ENCODE measurements at places on chromosomes 1 and 21.

DNA sequence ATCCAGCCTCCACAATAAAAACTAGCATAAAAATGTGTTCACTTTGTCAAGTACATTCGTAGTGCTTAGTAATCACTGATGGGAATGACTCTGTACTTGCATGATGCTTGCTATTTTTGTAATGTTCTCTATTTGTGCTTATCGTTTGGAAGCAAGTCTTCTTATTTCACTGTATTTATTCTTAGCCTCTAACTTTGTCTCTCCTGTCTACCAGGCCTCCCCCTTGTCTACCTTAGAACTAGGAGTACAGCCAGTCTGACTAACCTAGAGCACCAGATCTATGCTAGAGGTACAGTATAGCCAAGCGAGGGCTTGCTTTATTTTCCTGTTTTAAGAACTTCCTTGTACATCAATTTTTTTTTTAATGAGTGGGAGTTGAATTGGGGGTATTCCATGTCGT is 108.2 kb downstream of the VPS13D start:
- no peak for DNase-seq

- DNase-seq, result no peak
Observed at GRCh38 chr1:163406772-163407171, 85.0 kb downstream of the NUF2 start.

DNA sequence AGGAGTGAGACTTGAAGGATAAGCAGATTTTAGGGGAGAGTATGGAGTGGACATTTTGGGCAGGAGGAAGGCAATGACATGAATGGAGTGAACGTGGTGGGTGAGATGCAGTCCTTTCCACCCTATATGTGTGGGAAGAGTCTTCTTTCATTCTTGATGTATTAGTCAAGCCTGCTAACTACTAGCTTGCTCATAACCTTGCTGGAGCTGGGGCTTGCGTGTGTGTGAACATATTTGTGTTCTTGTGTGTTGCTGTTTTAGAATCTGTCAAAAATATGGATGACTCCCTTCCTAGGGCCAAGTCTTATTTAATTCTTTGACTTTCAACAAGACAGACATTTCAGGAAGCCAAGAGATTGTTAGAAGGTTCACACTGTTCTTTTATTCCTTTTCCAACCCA is 132.7 kb downstream of the UCK2 start:
- DNase-seq, result no peak

DNA sequence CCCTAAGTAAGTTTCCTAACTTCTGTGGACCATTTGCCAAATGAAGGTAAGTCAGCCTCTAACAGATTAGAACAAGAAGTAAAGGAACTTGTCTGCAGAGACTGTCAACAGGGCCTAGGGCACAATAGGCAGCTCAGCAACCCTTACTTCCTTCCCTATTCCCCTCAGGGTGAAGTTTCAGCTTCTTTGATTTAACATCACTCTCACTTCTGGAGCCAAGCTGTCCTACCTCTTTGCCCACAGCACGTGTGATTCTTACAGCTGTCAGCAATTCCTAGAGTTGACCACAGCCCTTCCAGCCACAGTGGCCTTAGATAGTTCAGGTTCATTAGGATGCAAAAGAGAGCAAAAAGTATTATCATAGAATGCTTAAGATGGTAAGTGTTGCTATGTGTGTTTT is 7.6 kb upstream of the EIF4G3 start:
- DNase-seq, result no peak

DNA sequence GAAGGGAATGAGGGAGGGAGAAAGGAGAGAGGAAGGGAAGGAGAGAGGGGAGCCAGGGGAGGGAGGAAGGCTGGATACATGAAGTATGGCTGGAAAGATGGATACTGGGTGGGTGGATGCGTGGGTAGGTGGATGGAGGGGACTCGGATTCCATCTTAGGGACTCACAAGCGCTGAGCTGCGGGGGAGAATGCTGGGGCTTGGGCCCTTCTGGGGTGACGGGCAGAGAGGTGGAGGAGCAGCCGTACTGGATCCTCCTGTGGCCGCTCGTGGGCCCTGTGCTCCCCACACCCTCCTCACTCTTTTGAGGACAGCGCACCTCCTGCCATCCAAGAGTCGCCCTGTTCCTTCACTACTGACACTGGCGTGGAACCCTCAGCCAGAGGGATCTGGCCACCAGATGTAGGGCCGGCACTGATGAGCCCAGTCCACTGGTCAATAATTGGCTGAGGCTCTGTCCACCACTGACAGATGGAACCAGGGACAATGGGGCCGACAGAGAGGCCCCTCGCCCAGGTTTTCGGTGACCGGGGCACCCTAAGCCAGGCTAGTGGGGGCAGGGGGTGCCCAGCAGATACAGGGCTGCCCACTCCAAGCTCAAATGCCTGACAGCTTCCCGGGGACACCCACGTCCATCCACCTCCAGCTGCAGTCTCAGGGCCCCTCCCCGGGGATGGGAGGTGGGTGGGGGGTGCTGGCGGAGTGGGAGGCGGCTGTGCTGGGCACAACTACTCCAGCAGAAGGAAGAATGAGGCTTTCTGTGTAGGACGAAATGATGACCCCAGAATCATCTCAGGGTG is 4.4 kb upstream of the ACTRT2 start:
- DNase-seq, result no peak

DNA sequence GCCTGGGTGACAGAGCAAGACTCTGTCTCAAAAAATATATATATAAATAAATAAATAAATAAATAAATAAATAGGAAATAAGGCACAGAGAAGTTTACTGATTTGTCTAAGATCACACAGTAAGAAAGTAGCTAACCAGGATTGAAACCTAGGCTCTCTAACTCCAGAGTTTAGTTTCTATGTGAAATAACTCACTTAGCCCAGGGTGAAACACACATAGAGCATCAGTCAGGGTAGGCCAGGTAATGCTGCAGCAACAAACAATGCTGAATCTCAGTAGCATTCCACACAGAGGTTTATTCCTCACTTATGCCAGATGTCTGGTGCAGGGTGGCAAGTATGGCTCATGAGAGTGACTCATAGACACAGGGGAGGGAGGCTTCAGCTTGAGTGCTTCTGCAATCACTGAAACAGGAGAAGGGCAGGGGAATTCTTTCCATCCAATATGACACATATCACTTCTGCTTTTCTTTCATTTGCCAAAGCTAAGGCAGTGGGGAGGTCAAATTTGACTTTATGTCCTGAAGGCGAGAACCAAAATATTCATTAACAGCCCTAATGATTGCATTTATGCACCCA is 37.1 kb upstream of the KANK4 start:
- no peak for DNase-seq

DNA sequence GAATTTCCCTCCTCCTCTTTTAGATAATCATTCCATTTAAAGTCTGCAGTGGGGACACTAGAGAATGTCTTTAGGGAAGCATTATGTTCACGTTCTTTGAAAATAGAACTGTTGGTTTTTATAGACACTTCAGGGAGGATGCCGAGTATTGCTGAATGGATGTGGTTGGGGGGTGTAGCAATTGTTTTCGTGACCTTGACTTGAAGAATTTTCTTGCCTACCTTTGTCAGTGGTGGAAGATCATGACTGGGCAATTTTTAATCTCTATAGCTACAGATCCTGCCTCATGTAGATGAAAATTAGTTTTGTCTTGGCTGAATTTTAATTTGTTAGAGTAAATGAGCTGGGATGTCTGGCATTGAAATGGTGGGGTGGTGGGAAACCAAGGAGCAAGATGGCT is 3.8 kb downstream of the SMG7 start:
- DNase-seq, result no peak

DNA sequence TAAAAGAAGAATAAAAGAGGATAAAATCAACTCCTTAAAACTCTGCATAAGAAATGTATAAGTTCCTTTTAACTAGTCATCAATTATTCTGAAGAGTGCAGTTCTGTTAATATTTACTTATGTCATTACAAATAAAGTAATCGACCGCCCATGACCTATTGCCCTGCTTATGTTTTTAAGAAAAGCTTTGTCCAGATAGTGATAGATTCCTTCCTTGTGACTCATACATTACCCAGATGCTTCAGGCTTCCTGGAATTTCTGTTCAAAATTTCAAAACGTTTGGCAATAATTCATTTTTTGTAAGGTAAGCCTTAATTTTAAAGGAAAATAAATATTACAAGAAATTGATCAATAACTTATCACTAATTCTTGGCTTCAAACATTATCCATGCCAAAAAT is 918.2 kb upstream of the ADGRL2 start:
- no peak for DNase-seq

DNA sequence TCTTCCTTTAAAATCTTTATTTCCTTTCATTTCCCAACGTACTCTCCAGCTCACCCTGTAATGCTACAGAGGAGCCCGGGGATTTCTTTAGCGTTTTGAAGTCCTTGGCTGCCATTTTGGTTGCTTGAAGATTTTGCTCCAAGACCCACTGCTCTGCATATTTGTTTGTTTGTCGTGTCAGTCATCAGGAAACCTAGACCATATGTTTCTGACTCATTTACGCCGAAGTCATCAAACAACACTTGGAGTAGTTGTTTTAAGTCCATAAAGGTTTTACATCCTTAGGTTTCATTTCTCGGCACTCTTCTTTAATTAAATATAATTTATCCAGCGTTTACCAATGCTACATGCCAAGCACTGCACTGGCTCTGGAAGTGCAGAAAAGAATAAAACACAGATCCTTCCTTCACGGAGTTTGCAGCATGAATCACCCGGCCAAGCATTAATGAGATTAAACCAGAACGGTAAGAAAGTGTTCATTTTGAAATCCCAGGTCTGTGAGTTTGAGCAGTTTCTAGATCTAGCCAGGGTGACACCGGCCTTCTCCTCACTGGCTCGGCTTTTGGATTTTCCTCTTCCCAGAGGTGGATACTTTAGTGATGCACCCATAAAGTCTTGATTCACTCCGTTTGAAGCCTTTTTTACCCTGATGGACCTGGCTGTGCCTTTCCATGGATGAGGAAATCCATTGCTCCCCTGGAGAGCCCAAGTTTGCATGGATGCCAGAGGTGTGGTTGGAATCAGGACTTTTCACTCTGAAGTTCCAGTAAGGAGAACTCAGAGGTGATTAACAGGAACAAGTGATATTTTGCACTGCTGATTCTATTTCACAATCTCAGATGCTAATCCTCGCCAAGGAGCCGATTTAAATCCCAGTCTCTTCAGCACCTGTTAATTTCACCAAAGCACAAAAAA is 109.3 kb downstream of the KAZN start:
- no peak for DNase-seq

- no peak for DNase-seq
Observed at GRCh38 chr1:159222075-159222865, 17.6 kb downstream of the ACKR1 start.

DNA sequence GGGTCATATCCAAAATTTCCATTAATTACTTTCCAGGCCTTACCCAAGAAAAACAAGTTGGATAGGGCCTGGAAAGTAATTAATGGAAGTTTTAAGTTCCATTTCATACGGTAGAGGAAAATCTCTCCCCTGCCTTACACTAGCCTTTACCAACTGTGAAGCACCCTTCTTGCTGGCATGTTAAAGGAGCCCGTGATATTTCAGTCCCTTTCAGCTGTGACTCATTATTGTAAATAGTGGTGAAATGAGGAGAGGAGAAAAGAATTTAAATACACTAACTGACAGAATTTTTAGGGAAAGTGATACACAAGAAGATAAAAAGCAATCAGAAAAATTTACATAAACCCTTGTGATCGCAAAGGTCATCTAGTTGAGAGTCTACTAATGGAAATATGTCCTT is 20.3 kb upstream of the KAZN start:
- DNase-seq, result no peak

DNA sequence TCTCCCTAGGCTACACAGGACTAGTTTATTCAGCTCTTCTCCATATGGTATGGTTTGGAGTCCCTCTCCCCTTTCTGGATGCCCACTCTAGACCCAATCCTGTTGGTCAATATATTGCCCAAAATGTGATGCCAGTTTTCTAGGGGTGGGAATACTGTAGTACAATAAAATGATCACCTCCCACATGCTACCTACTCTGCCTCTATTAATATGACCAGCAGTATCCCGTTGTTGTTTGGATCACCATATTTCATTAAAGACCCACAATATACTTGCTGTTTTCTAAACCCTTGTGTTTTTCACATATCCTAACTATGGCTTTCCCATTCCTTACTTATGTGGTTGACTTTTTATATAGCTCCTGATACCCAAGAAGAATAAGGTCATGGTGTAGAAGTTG is 95.9 kb upstream of the IGSF21 start:
- DNase-seq, result no peak

DNA sequence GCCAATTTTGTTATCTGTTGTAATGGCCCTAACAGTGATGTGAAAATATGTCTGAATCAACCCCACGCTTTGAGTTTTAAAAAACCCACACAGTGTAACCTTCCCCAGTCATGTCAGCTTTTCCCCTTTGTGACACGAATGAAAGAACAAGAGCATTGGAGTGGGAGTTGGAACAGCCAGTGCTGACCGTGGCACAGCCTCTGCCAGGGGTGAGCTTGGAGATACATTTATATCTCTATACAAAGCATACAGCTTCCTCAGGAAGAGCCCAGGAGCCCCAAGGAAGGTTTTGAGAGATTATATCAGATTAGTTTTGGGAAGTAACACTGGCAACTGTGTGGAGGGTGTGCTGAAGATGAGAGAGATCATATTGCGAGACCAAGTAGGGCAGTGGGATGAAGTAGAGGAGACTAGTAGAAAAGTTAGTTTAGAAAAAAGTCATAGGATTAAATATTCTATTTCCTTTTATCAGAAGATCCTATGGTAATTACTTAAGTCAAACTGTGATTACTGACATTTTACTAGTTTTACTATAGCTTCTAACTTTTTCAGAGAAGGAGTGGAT is 15.9 kb downstream of the LRRC8B start:
- no peak for DNase-seq

DNA sequence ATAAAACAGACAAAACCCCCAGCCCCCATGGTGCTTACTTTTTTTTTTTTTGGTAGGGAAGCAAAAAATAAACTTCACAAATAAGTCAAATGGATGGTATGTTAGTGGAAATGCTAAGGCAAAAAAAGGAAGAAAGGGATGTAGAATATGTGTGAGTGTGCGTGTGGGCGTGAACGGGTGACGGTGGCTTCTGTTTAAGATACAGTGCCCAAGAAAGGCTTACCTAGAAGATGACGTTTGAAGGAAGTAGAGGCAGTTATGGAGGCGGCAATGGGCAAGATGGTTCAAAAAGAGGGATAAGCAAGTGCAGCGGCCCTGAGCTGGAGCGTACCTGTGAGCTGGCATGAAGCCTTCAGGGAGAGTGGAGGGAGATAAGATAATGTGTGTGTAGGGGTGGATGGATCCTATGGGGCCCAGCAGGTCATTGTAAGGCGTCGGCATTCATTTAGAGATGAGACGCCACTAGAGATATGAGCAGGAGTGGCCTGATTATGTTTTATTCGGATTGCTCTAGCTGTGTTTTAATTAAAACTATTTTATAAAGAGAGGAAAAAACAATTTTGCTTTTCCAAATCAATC is 19.9 kb downstream of the LEPR start:
- DNase-seq, result no peak

DNA sequence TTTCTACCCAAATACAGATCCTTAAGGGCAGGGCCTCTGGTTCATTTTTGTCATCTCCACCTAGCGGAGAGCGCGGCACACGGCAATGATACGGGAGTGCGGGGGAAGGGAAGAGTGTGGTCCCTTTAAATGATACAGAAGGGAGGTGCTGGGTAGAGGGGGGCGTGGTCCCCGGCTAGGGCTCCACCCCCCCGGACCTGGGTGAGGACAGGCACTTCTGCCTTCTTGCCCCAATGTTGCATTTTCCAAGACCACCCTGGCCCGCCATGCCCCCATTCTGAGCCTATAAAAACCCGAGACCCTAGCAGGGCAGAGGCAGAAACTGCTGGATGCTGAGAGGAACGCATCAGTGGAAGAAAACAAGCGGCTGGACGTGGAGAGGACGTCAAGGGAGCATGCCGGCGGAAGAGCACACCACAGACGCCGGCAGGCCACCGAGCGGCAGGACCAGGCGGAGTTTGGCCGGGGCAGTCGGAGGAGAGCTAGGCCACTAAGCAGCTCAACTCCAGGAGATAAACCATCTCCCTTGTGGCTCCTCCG is 30.0 kb downstream of the LRRC3 start:
- DNase-seq, result no peak

GRCh38 chr1:201825245-201825644 is 3.7 kb upstream of the IPO9 start:
- DNase-seq, result no peak
